ENCODE measurements at places on chromosomes 1 and 21.

DNA sequence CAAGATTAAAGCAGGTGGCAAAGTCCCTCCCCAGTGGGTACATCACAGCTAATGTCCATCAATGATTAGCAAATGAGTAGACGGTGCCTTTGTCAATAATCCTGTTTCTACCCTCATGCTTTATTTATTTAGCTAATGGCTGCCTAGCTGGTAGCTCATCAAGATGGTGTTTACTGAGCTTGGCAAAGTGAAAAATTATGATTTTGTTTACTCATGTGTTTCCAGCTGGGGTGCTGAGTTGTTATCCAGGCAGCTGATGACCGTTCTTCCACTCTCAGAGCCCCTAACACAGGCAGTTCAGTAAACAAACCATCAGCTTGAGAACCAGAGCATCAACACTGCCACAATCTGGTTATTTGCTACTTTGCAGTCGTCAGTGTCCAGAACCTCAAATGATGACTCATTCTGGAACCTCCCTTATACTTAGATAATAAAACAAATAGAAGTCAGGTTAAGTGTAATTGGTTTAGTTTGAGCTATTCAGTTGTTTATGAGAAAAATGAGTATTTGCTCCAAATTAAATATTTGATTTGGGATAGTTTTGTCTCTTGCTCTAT, 163.9 kb downstream of the ST6GALNAC5 start:
- no peak for DNase-seq

- no peak for DNase-seq
Observed at GRCh38 chr1:153028766-153029165, 2.2 kb upstream of the SPRR1B start.

DNA sequence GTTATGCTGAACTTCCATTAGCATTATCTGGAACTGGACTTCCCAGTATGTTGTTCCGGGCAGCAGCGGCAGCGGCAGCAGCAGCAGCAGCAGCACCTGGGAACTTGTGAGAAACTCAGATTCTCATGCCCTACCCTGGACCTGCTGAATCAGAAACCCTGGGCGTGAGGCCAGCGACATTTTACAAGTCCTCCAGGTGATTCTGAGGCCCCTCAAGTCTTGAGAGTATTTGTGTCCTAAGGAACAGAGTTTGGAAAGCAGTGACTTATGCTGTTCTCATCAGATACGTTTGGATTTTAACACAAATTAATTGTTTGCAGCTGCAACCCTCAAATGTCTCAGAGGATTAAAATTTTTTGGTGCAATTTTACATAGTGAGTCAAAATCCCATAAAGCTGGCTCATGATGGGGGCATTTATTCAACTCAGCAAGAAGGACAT, 157.2 kb upstream of the KAZN start:
- DNase-seq, result no peak

GRCh38 chr1:87208931-87209330, 119.7 kb upstream of the LMO4 start:
- no peak for DNase-seq
